ENCODE measurements at places on chromosomes 12 and 14.

GRCh38 chr12:117908411-117908810, 60.4 kb downstream of the KSR2 start:
- DNase-seq: no peak

- DNase-seq: no peak
These were observed 61.7 kb upstream of the DDX11 start for GRCh38 chr12:31011746-31012566.

DNA sequence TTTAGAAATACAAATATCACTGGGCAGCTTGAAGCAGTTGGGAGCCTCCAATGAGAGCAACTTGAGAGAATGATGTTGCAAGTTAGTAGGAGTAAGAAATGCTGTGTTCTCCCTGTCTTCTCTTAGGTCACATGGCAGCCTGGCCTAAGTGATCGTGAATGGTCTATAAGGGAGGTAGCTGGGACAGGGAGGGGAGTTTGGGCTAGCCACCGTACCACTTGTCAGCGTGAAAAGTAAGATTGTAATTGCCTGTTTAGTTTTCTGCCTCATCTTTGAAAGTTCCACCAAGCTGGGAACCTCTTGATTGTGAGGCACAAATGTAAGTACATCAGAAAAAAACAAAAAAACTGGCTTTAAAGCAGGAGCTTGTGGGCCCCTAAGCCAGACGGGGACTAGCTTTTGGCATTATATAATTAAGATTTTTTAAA, 36.4 kb downstream of the MDM2 start:
- DNase-seq: no peak

GRCh38 chr12:132150780-132151144, 6.5 kb downstream of the NOC4L start:
- DNase-seq: no peak

GRCh38 chr12:7411343-7411742, 32.6 kb downstream of the CD163L1 start:
- DNase-seq: no peak

GRCh38 chr12:74018849-74019248, 518.8 kb upstream of the ATXN7L3B start:
- DNase-seq: no peak

DNA sequence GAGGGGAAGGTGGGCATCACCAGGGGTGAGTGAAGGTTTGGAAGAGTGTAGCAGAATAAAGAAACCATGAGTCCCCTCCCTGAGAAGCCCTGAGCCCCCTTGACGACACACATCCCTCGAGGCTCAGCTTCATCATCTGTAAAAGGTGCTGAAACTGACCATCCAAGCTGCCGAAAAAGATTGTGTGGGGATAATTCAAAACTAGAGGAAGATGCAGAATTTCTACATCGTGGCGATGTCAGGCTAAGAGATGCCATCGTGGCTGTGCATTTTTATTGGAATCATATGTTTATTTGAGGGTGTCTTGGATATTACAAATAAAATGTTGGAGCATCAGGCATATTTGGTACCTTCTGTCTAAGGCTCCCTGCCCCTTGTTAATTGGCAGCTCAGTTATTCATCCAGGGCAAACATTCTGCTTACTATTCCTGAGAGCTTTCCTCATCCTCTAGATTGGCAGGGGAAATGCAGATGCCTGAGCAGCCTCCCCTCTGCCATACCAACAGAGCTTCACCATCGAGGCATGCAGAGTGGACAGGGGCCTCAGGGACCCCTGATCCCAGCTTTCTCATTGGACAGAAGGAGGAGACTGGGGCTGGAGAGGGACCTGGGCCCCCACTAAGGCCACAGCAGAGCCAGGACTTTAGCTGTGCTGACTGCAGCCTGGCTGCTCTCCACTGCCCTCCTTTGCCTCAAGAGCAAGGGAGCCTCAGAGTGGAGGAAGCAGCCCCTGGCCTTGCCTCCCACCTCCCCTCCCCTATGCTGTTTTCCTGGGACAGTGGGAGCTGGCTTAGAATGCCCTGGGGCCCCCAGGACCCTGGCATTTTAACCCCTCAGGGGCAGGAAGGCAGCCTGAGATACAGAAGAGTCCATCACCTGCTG, 7.0 kb downstream of the SERPINA1 start:
- DNase-seq: no peak

- peak; percentile 77 for DNase-seq
These were observed 57.5 kb downstream of the FRS2 start for GRCh38 chr12:69527506-69528272.

- DNase-seq: no peak
These were observed 93.8 kb upstream of the MON2 start for GRCh38 chr12:62372825-62373224.

DNA sequence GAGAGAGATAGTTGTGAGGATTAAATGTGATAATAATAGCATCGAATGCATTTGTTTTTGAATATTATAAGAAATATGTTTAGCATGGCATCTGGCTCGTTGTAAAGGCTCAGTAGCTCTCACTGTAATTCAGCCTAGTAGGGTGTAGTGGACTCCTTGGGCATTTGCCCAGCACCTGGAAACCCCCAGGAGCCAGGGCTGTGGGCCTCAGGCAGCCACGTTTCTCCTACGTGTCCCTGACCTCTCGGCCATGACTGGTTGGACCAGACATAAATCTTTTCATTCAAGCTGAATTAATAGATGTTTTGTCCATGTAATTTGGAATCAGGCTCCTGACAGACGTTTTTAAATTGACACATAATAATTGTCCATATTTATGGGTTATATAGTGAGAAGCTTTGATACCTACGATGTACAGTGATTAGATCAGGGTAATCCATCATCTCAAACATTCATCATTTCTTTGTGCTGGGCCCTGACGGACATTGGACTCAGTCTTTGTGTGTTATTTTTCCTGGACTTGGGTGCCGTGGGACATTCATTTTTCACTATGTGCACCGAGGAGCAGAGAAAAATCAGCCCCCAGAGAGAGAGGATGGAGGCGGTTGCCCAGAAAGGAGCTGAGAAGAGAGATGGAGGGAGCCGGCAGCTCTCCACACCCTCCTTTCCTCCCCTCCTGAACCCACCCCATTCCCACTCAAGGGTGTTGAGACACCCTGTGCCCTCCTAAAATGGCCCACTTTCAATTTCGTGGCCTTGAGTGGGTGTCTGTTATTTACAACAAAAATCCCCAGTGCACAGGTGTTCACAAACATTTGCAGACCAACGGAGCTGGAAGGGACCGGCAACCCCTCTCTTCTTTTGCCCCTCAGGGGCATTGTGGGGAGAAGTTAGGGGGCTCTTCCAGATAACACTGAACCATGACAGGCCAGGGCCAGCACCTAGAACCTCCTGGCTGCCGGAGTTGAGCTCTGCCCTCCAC, 296.4 kb downstream of the DPF3 start:
- no peak for DNase-seq

- DNase-seq: no peak
These were observed 17.3 kb downstream of the JAG2 start for GRCh38 chr14:105151084-105151837.

GRCh38 chr14:76136476-76137110, 15.1 kb upstream of the GPATCH2L start:
- no peak for DNase-seq

GRCh38 chr12:130460611-130461446, 123.1 kb downstream of the PIWIL1 start:
- DNase-seq: no peak

- DNase-seq: no peak
These were observed 297.6 kb downstream of the TMEM132D start for GRCh38 chr12:129606239-129606638.

DNA sequence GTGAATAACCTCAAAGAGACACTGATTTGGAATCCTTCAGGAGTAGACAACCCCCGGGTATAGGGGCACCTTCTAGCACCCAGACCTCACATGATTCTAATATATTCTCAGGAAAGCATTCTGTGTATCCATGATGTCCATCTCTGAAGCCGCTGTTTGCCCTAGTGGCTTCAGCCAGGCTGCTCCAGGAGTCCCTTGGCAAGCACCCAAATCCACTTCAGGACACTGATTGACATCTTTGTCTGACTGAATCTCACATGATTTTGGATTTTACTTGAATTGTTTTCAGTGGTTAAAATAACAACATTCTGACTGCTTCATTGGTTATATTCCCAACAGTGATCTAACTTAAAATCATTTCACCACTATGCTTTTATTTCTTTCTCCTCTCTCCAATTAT, 390.5 kb upstream of the CLEC14A start:
- peak; percentile 2 for DNase-seq

GRCh38 chr12:43789941-43790340, 16.2 kb downstream of the TWF1 start:
- DNase-seq: peak; percentile 76

DNA sequence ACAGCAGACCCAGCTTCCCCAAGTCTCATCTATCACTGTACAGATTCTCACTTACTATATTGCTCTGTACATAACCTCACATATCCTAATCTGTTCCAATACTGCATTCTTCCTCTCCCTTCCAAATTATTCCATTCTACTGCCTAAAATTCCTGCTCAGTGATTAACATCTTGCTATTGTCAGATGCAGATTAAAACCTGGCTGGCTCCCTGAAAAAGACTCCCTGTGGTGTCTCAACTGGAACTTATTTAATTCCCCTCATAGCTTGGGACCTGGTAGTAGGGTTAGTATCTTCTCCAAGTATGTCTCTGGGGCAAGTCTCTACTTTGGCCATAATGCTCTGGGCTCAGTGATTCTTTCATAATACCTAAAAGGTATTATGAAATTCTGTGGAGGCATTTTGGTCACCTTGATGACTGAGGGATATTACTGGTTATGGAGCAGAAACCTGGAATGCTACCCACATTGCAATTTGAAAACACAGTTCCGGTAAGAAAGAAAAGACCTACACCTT, 55.8 kb downstream of the PAWR start:
- DNase-seq: peak; percentile 91

GRCh38 chr12:25796523-25797000, 161.9 kb upstream of the RASSF8 start:
- peak; percentile 47 for DNase-seq

GRCh38 chr12:48261773-48262172, 58.7 kb upstream of the OR10AD1 start:
- DNase-seq: no peak

DNA sequence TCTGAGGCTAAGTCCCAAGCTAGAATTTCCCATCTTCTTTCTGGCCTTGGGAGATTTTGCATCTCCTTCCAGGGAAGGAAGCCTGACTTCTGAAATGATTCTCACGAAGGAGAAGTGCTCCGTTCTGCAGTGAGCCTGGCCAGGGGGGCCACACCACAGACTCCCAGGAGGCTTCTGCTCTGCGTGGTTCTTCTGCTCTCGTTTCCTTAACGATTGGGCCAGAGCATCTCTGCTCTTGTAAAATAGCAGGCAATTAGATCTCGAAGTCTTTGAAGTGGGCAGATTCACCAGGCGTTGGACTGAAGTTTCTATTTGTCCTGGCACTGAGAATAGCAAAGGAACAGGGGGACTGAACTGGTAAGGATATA, 6.7 kb upstream of the BATF start:
- DNase-seq: peak; percentile 19

- DNase-seq: no peak
These were observed 162.5 kb upstream of the PDE3A start for GRCh38 chr12:20205854-20206253.

DNA sequence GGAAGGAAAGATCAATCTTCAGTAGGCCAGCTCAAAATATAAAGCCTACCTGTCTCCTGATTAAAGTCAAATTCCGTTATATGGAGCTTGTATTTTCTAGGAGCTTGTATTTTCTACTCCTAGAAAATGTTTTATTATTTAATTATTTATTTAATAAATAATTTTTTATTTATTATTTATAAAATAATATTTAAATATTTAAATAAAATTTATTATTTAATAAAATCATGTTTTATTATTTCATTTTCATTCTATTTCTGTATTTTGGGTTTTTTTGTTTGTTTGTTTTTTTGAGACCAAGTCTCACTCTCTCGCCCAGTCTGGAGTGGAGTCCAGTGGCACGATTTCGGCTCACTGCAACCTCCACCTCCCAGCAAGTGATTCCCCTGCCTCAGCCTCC, 9.7 kb downstream of the OR6C75 start:
- DNase-seq: no peak

DNA sequence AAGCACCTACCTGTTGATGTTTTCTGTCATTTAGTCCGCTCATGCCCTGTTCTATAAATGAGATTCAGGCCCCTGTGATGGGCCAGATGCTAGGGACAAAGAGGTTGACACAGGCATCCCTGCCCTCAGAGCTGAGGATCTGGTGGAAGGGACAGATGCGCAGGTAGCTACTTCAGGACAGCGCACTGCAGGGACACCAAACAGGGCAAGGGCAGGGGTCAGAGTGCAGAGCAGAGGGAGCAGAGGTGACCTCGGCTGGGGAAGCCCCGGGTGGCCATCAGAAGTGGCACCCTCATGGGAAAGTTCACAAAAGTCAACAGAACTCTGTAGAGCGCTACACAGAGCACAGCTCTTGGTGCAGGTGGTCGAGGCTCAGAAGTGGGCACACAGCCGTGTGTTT, 5.6 kb upstream of the PNMA1 start:
- no peak for DNase-seq

DNA sequence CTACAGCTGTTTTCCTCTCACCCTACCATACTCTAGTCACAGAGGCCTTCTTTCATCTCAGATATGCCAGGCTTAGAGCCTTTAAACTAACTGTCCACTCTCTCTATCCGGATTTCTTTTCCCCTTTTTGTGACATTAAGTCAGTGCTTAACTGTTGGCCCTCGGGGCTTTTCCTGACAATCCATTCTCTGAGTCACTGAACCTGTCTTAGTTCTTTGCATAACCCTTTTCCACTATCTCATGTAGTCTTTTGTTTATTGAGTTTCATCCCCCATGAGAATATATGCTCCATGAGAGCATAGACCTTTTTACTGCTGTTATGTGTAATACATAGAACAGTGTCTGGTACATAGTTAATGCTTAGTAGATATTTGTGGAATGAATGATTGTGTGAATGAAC, 68.7 kb downstream of the PLEKHA5 start:
- DNase-seq: peak; percentile 65

- no peak for DNase-seq
These were observed 20.5 kb downstream of the WBP11 start for GRCh38 chr12:14782756-14783155.

DNA sequence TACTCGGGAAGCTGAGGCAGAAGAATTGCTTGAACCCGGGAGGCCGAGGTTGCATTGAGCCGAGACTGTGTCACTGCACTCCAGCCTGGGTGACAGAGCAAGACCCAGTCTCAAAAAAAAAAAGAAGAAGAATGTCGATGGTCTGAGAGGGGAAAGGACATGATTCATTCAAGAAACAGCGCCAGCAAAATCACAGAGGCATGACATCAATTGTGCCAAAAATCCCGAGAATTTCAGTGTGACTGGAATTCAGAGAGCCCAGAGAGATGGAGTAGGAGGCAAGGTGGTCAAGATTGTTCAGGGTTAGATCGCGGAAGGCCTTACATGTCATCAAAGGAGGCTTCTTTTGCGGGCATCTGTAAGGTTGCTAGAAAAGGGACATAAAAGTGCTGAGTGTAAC, 483.3 kb downstream of the VRK1 start:
- peak; percentile 7 for DNase-seq

DNA sequence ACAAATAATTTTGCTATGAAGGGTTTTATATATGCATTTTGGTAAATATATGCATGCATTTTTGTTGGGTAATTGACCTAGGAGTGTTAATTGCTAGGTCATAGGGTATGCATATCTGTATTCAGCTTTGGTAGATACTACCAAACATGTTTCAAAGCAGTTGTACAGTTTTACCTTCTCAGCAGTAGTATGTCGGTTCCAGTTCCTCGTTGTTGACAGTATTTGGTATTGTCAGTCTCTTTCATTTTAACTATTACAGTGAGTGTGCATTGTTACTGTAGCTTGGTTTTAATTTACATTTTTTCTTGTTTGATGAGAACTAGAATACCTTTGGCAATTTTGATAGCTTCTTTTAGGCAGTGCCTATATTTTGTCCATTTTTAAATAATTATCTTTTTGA, 98.9 kb downstream of the ARID2 start:
- DNase-seq: no peak
